ENCODE measurements at places on chromosomes 16 and 17.

DNA sequence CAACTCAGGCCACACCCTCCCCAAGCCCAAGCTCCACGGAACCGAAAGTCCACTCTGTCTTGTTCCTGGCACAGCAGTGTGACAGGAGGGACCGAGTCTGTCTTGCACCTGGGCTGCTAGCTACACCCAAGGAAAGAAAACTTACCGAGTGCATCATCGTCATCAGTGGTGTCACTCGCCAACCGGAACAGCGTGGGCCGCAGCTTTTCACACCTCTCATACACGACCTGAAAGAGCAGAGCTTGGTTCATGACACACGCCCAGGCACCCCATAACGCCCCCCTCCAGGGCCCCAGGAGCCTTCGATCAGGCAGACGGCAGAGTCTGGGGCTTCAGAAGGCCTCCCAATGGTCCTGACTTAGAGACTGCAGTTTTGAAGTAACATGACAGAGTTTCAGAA is 27.5 kb downstream of the GGA2 start:
- no peak for DNase-seq

DNA sequence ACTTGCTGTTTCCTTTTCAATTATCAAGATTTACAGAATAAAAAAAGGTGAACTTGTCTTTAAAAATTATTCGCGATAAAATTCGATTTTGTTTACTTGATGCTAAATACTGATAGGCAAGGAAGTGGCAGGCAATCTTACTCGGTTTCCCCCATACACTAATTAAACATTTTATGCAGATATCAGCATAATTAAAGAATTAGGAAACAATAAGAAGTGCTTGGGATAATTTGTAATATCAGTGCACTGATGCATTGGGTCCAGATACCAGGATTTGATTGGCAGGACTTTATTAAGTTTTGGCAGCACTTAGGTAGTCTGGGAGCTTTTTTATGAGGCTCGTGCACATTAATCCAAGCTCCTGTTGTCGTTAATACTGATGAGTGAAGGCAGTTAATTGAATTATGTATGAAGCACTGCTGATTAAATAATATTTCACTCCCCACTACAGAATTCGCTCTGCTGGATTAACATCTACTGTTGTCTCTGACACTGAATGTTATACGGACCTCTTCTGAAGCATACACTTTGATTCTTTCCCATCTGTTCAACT is 165.6 kb downstream of the CA10 start:
- no peak for DNase-seq

- DNase-seq, result no peak
Measured at GRCh38 chr17:61158376-61158775, 241.3 kb upstream of the TBX2 start.

DNA sequence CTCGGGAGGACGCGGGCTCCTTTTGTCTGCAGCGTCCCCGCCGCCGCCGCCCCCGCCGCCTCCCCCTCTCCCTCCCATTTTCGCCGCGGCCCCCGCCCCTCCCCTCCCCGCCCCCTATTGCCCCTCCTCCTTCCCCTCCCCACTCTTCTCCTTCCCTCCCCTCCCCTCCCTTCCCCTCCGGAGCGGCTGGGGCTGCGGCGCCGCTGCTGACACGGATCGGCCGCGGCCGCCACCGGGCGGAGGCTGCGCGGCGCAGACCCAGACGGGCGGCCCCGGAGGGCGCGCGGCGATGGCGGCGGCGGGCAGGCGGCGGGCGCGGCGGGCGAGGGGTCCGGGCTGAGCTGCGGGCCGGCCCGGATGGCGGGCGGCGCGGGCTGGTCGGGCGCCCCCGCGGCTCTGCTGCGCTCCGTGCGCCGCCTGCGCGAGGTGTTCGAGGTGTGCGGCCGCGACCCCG is at the start of gene RAB11FIP4:
RAB11FIP4 (plus strand) TSS at position 180 of the 454 bp plus-strand sequence; CDS start at position 358, 178 bp downstream.
- peak; percentile 27 for DNase-seq

- DNase-seq, result no peak
Measured at GRCh38 chr17:17149520-17150447, 56.3 kb downstream of the PLD6 start.

DNA sequence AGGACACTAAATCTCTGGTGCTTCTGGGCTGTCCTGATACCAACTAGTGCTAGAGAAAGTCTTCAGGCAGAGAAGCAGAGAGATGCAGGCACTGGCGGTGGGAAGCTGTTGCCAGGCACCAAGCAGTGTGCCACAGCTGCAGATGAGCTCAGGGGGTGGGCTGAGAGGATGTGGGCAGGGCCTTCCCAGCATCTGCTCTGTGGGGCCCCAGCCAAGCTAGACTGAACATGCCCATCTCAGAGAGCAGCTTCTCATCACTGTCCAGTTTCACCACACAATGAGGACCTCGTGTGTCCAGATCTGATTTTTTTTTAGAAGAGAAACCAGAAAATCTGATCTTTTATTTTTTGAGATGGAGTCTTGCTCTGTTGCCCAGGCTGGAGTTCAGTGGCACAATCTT is 17.1 kb downstream of the PSKH1 start:
- DNase-seq, result peak; percentile 77

GRCh38 chr17:79006046-79006445 is 3.5 kb downstream of the CANT1 start:
- no peak for DNase-seq

GRCh38 chr16:66260522-66261254 is 105.8 kb upstream of the CDH5 start:
- DNase-seq, result no peak

- DNase-seq, result no peak
Measured at GRCh38 chr16:1036726-1037393, 35.7 kb upstream of the SSTR5 start.

DNA sequence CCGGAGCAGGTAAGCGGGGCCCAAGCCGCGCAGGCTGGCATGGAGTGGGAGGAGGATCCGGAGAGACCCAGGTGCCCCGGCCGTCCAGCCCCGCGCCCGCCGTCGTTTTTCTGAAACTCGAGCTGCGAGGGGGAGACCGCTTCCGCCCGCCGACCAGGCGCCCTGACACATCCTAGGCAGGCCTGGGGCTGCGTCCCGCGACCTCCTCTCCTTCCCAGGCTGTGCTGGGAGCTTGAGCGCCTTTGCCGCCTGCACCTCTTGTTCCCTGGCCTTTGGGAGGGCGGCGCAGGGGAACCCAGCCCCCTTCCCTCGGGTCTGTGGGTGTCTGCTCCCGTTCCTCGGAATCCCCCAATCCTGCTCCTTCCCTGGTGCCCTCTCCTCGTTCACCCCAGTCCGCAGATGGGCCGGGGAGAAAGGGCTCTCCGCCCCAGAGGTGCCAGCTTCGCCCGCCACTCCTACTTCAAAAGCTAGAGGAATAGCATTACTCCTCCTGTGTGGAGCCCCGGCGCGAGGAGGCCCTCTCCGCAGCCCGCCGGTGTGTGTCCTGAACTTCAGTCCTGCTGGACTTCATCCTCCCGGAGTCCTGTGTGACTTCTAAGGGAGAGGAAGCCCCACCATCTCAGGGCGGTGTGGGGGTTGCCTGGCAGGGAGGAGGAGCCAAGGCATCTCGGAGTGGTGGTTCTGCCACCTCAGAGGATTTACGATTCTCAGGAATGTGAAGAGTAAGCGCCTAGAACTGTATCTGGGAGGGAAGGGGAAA is 1.0 kb downstream of the NHERF1 start:
- no peak for DNase-seq

GRCh38 chr17:10265100-10265810 is 66.8 kb upstream of the GAS7 start:
- DNase-seq, result no peak

- DNase-seq, result no peak
Measured at GRCh38 chr17:42182927-42183734, 2.1 kb downstream of the HCRT start.

DNA sequence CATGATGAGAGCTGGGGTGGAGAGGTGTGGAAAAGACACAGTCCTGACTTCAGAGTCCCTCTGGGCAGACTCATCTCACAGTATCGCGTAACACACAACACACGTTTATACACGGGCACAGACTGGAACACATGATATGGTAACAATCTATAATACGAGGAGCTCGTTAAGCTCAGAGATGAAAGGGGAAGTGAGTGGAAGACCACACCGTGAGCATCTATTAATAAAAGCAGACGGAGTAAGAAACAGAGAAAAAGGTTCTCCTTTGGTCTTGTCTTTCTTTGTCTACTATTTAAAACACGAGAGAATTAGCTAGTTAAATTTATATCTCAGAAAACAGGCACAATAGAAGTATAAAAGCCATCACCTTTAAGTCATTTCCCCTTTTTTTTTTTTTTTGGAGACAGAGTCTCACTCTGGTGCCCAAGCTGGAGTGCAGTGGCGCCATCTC is 13.5 kb downstream of the ANKRD11 start:
- DNase-seq, result no peak

DNA sequence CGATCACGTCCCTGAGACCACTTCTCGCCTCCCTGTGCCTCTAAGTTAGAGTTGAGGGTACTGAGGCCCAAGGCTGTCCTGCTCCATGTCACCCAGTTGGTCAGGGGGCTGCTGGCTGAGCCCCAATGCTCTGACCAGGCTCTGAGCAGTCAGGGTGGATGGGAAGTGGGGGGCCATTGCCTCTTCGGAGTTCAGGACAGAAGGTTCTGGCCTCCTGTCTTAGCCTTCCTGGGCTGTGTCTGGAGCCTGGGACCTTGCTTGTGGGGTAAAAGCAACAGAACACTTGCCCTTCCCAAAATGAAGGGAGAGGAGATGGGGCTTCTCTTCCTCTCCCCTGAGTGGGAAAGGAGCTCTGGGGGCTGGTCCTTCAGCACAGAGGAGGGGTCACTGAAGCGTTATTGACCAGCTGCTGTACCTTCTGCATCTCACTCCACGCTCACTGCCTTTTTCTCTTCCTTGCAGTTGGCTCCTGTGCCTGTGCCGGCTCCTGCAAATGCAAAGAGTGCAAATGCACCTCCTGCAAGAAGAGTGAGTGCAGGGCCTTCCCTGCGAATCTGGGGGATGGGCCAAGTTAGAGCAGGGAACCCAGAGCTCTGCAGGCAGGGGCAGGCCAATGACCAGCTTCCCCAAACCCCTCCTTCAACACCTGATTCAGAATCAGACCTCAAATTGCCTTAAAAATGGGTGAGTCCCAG is 580 bp downstream of the MT1X start:
- DNase-seq, result no peak

DNA sequence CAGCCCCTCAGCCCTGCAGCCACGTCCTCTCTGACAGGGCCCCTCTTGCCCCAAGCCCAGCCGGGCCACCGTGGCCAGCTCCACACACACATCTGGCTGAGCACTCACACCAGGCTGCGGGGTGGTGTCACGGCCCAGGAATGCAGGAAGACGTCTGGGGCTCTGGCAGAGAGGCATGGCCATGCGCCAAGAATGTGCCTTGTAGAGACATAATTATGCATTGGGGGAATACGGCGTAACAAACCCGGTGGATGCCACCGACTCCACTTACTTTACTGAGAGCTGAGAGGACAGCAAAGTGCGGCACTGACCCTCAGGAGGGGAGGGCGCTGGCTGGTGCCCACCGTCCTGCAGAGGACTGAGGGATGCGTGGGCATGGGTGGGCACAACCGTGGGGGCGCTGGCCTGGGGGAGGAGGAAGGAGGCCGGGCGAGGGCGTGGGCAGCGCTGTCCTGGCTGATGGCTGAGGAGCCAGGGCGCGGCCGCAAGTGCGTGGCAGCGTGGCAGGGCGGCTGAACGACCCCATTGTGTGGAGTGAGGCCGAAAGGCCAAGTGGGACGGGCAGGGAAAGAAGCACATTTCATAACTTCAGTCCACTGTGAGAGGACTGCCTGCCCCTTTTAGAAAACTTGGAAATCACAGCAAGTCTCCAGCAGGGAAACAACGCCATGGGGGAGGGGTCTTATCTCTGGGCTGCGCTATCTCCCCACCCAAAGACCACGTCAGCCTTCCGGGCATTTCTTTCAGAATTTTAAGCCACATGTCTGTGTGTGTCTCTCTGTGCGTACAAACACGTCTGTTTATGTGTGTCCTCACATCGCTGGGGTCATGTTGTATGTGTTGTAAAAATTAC is 30.6 kb downstream of the METRNL start:
- DNase-seq, result peak; percentile 54

GRCh38 chr16:89354325-89354724 is 136.0 kb downstream of the ANKRD11 start:
- no peak for DNase-seq

DNA sequence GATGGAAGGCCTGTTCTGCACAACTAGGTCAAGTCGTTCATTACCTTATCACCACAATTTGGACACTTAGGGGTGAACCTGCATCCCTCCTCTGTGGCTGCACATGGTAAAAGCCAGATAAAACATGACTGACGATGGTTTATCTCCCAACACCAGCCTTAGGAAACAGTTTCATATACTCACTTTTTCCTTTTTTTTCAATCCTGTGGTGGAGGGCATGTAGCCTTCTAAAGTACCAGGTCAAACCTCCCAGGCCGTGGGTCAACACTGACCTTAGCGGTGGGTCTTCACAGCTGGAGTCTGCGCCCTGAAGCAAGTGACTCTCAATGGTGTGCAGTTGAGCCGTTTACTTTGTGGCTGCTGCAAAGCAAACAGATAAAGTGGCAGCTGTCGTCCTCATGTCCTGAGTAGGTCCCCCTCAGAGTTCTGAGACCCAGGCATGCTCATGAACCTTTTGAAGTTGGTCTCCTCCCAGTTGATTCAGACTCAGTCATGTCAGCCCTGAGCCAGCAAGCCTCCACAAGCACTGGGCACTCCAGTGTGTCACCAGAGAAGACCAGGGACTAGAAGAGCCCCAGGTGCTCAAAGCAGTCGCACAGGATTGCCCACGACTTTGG is 5.9 kb downstream of the FAHD1 start:
- no peak for DNase-seq

DNA sequence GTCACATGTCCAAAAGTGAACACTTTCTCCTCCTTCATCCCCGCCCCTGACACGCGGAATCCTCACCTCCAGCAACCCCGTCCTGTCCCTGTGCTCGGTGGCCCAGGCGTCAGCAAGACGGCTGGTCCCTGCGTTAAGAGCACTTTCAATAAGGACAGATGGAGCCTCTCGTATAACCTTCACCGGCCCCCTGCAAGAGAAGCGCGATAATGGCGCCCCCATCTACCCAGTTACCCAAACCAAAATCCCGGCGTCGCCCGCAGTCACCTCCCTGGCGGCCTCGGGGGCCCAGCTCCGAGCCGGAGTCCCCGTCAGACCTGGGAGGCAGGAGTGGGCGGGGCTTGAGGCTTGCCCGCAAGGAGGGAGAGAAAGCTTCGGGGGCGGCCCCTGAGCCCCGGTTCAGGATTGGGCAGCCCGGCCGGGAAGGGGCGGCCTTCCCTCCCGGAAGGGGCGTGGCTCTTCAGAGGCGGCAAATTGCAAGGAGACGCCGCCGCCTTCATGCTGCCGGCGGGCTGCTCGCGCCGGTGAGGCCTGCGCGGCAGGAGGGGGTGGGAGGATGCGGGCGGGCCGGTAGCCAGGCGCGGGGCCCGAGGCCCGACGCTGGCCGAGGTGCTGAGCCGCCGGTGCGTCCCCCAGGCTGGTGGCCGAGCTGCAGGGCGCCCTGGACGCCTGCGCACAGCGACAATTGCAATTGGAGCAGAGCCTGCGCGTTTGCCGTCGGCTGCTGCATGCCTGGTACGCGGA is at the start of gene TEDC2:
TEDC2 (plus strand) TSS at position 463 of the 744 bp plus-strand sequence; CDS start at position 499, 36 bp downstream.
- peak; percentile 96 for DNase-seq

DNA sequence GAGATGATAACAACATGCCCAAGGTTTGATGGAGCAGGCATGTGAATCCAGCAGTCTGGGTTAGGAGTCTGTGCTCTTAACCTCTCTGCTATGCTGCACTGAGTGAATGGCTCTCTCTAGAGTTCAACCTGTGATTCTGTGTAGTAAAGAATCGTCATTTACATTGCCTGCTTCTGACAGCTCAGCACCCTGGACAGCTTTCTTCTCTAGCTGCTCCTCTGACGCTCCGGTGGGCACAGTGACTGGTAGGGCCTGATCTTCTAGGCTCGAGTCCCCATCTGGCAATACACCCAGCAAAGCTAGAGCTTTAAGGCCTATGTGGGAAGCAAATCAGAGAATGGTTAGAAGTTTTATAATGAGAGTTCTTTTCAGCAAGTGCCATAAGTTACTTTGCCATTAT is 85.3 kb upstream of the ATP2A3 start:
- DNase-seq, result no peak

All from COR-L47 (cell line).